ENCODE measurements at places on chromosomes 2 and 18.

DNA sequence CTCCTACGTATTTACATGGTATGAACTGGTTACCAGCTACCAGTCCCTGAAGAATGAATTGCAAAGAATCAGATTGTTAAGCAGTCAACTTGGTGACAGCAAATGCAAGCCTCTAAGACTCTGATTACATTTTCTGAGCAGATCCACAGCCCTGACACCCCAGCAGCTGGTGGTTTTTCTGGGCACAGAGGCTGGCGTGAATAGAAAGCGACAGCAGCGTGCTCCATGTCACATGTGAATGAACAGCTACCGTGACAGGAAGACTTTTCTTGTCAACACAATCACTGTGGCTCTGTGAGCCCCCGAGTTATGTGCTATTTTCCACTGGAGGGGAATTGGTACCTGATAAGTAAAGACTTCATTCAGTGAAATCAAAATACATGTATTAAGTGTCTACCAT lies 93.2 kb upstream of the CBLN2 start:
- DNase-seq = no peak

DNA sequence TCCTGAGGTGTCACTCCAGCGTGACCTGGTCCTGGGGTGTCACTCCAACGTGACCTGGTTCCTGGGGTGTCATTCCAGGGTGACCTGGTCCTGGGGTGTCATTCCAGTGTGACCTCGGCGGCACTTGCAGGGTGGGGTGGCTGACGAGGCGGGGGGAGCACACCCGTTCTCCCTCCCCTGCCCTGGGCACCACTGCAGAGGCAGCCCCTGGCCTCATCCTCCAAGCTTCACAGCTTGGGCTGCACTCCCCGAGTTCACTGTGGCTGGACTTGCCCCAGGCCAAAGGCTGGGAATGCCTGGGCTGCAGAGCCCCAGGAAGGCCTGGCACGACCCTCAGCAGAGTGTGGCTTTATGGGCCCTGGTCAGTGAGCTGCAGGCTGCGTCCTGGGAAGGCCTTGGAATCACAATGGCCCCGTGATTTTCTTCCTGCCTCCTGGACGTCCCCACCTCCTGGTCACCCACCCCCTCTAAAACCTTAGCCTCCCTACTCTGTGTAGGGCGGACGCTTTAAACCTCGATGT lies 88.3 kb downstream of the NFATC1 start:
- no peak for DNase-seq

DNA sequence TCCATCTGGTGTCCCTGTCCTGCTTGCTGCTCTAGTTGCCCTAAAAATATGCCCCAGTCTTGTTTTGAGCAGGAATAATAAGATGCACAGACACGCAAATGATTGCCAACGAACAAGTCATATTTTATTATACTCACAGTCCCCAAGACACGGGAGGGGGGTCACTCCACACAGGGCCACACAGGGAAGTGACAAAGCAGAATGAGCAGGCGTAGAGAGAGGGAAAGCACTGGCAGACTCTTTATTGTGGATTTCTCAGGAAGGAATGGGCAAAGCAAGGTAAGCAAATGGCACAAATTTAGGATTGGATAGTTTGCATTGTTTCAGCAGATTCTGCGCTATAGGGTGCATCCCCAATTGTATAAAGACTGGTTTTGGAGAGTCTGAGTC lies 20.7 kb upstream of the ZDBF2 start:
- DNase-seq = no peak

GRCh38 chr2:112055730-112056625 lies 909 bp downstream of the TMEM87B start:
- peak; percentile 83 for DNase-seq

- DNase-seq = no peak
Measured at GRCh38 chr2:170743530-170744239, 26.5 kb upstream of the ERICH2 start.

- DNase-seq = no peak
Measured at GRCh38 chr18:32771169-32771751, 1.6 kb downstream of the KLHL14 start.

- peak; percentile 22 for DNase-seq
Measured at GRCh38 chr2:71240794-71241193, 13.9 kb upstream of the PAIP2B start.

- DNase-seq = no peak
Measured at GRCh38 chr2:121605820-121606733, 43.2 kb downstream of the CLASP1 start.

- DNase-seq = no peak
Measured at GRCh38 chr2:100660851-100661584, 98.2 kb downstream of the PDCL3 start.

DNA sequence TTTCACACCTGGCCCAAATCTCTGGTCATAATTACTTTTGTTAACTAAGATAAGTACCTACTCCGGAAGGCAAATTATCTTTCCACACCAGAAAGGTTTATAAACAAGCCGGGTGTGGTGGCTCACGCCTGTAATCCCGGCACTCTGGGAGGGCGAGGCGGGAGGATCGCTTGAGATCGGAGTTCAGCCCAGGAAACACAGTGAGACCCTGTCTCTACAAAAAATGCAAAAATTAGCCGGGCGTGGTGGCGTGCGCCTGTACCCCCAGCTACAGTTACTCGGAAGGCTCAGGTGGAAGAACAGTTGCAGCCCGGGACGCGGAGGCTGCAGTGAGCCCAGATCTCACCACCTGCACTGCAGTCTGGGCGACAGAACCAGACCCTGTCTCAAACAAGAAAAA lies 2.1 kb downstream of the PUM2 start:
- no peak for DNase-seq

DNA sequence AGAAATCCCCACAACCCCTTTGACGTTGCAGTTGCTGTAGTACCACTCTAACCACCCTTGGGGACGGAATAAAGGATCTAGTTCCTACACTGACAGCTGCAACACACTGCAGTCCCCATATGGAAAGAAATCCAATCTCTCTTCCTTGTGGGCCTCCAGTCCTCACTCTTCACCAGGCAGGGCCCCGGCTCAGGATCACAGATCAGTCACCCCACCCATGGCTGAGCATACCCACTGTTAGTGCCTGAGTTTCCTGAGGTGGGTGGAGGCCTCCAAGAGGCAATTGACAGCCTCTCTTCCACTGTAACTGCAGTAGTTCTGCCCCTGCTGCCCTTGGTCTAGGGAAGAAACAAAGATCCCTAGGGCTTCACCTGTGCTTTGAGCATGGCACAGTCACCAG lies 670.0 kb upstream of the CDH2 start:
- no peak for DNase-seq

DNA sequence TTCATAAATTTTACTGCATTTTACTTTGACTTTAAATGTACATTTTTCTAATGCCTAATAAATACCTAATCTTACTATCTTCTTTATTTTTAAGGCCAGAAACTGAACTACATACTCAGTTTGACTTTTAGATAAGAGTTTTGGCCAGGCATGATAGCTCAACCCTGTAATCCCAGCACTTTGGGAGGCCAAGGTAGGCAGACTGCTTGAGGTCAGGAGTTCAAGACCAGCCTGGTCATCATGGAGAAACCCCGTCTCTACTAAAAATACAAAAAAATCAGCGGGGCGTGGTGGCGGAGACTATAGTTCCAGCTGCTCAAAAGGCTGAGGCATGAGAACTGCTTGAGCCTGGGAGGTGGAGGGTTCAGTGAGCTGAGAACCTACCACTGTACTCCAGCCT lies 9.1 kb downstream of the ATF2 start:
- no peak for DNase-seq

DNA sequence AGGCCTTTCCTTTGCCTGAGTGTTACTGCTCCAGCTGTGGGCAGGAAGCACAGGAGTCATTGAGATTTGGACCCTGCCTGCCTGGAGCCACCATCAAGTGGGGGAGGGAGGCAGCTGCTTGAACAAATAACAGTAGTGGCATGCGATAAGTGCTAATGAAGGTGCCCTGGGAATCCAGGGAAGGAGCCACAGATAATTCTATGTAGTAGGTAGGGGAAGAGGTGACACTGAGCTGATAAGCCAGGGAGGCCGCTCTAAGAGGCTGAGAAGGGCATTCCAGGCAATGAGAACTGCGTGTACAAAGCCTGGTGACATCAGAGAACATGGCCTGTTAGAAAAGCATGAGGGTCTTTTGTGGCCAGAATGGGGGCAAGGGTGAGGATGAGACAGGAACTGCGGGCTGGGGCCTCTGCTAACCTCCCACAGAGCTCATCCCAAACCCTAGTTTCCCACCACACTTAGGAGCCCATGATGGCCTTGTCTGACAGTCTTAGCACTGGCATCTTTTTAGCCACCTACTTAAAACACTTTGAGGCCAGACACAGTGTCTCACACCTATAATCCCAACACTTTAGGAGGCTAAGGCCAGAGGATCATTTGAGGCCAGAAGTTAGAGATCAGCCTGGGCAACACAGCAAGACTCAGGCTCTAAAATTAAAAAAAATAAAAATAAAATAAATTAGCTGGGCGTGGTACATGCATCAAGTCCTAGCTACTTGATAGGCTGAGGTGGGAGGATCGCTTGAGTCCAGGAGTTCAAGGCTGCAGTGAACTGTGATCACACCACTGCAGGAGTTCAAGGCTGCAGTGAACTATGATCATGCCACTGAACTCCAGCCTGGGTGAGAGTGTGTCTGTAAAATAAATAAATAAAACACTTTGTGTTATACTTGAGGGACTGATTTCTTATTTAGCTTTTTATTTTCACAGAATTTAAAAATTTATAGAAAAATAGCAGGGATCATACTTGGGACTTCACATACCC lies 58.9 kb downstream of the TET3 start:
- DNase-seq = no peak

- DNase-seq = no peak
Measured at GRCh38 chr2:65263262-65263661, 35.6 kb downstream of the ACTR2 start.

GRCh38 chr2:64859312-64860212 lies 129.6 kb upstream of the SLC1A4 start:
- peak; percentile 95 for DNase-seq

DNA sequence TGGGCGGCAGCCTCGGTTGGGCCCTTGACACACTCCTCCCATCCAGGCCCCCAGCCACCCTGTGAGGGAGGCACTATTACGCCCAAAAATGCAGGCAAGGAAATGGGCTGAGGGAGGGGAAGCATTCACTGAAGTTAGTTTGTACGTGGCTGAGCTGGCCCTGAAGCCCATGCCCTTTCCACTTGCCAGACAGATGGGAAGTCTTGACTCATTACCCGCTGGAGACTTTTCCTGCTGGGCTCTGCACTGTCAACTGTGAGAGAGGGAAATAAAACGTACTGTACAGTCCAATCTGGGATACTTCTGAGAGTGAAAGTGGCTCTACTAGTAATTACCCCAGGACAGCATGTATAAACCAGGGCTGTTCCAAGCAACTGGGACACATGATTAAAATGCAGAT lies 125.9 kb downstream of the MSH2 start:
- no peak for DNase-seq

DNA sequence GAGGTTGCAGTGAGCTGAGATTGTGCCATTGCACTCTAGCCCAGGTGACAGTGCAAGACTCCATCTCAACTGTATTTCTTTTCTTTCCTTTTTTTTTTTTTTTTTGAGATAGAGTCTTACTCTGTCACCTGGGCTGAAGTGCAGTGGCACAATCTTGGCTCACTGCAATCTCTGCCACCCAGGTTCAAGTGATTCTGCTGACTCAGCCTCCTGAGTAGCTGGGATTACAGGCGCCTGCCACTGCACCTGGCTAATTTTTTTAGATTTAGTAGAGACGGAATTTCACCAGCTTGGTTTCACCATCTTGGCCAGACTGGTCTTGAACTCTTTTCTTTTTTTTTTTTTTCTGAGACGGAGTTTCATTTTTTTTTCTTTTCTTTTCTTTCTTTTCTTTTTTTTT lies 41.3 kb upstream of the SATB2 start:
- DNase-seq = no peak

GRCh38 chr2:10844097-10844496 lies 31.5 kb upstream of the PDIA6 start:
- peak; percentile 85 for DNase-seq

DNA sequence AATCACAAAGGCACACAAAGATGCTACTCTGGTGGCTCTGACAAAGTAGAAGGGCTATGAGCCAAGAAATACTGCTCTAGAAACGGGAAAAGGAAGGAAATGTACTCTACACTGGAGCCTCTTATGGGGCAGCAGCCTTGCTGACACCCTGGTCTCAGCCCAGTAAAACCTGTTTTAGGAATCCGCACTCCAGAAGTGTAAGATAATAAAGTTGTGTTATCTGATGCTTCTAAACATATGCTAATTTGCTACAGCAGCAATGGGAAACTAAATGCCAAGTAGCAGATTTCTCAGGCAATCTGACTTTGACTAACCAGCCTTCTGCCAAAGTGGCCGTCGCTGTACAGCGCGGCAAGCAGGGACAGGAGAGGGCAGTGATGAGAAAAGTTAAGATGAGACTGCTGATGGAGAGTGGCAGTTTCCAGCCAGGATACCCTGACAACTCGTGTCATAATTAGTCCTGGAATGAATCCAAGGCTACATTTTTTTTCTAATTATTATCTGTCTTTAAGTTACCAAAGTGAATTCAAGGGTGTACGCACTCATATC lies 99.0 kb downstream of the NETO1 start:
- no peak for DNase-seq

GRCh38 chr2:2938481-2938880 lies 439.1 kb downstream of the EIPR1 start:
- DNase-seq = no peak

GRCh38 chr2:134736167-134736880 lies 17.5 kb upstream of the TMEM163 start:
- no peak for DNase-seq

DNA sequence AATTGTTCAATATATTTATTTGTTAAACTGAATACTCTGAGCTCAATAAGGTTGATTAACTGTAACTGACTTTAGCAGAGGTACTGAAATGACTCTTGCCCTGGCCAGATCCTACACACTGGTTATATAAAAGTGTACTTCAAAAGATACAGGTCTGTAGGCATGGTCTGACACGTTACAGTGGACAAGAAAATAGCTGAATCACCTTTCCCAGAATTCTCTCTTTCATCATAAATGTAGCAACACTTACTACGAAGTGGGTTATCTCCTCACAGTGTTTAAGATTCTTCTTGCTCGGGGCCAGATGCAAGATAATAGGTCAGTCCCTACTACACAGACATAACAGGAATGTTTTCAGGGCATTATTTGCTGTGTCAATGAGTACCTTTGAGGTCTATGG lies 107.0 kb upstream of the ZC3H15 start:
- DNase-seq = no peak

DNA sequence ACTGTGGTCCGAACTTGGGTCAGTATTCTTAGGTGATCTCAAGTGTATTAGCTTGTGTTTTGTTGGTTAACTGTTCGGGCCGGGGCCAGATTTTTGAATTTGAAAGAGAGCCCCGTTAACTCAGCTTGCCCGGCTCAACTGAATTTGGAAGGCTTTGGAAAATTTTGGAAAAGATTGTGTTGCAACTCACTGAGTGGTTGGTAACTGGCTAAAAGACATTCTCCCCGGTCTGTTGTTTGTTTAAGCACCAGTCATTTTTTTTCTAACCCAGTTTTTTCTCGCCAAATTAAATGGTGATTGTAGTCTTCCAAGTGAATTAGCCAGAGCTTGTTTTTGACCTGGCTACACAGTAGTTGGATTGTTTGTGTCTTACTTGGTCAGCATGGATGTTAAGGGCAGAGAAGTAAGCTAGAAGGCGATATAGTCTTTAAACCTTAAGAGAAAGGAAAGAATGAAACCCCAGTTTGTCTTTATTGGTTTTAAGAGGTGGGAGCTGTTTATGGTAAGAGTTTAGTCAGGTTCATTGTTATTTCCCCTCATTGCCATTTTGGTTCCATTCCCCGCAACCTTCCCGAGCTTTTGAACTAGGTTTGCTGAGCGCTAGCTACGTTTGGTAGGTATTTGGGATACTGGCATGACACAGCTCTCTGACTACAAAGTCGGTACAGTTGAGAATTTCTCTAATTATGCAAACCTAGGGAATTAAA lies 2.4 kb downstream of the MAP4K4 start:
- no peak for DNase-seq

Measured in heart left ventricle (tissue), 16 donors.